ENCODE measurements at places on chromosomes 4 and X.

GRCh38 chr4:168478868-168479267, 1.4 kb downstream of the DDX60L start:
- no peak for DNase-seq

- no peak for DNase-seq
Observed at GRCh38 chr4:97924341-97924958, 218.8 kb downstream of the STPG2 start.

DNA sequence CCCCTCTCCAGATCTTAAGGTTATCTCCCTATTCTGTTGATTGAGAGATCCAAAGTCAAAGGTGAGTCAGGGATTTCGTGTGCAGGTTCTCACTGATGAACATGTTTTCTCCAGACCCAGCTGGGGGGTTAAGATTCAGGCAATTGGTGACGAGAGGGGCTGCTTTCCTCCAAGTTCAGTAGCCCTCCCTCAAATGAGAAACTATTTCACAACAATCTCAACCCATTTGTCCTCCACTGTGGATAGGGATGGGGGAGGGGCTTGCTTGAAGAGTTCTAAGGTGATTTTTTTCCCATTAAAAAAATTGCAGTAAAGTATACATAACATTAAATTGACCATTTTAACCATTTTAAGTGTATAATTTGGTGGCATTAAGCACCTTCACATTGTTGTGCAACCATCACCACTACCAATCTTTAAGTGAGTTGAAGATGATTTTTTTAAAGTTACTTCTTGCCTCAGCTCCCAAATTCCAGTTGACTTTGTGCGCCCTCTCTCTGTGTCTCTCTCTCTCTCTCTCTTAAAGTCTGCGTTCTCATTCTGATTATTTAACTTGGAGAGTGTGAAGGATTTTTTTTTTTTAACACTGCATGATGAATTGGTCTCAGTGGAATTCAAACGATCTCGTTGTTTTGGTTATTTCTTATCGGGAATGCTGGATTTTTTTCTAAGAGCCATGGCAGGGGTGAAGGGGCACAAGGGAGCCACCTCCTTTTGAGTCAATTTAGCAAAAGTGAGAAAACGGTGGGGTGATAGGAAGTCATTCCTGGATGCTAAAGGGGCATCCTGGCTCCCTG, 175.9 kb downstream of the SHROOM3 start:
- no peak for DNase-seq

GRCh38 chr4:168129802-168130201, 37.5 kb downstream of the ANXA10 start:
- DNase-seq, result no peak

- DNase-seq, result peak; percentile 74
Observed at GRCh38 chr4:108651014-108651791, 804 bp downstream of the OSTC start.

DNA sequence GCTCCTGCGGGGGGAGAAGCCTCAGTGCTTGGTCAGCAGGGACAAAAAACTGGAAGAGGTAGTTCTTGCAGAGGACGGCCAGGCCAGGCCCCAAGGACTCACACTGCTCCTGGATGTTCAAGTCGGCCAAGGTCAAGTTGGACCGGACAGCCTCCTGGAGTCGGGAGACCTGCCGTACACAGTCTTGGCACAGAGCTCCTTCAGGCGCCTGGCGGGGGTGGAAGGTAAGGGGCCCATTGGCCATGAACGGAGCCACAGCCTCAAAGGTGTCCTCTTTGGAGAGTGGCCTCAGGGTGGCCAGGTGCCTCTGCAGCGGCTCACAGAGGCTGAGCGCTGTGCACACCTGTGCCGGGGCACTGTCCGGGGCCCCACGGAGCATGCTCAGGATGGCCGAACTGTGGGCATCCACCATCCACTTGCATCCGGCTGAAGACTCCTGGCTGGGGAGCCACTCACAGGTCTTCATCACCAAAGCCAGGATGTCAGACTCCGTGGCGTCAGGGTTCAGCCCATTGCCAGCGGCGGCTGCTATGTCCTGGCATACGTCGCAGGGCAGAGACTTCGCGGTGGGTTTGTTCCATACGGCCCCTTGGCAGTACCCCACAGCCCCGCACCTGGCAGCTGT, 477 bp downstream of the PSAPL1 start:
- DNase-seq, result no peak
